ENCODE measurements at places on chromosomes 5 and 9.
A peak's percentile ranks its signal among the peaks of the same experiment; 100 is the strongest.

DNA sequence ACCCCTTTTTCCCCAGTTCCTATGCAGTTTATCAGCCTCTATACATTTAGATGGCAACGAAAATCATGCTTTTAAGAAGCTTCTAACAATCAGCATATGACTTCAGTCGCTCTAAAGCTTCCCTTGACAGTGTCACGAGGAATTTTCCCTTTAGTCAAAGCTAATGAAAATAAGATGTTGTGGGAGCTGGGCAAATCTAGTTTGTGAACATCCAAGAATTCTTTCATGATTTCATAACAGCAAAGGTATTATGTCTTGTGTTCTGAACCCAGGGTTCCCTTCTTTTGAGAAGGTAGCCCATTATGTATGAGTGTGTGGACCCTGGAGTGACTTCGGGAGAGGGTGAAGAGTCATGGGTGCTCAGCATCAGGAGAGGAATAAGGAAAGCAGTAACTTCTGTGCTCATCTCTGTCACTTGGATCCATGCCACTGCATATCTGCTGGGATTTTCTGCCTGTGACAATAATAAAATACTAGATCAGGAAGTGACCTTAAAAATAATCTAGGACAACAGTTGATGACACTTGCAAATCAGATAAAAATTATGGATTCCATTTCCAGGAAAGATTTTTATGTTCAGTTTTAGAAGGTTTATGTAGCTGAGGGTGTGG is 102.4 kb downstream of the PCSK1 start:
- no peak for DNase-seq

DNA sequence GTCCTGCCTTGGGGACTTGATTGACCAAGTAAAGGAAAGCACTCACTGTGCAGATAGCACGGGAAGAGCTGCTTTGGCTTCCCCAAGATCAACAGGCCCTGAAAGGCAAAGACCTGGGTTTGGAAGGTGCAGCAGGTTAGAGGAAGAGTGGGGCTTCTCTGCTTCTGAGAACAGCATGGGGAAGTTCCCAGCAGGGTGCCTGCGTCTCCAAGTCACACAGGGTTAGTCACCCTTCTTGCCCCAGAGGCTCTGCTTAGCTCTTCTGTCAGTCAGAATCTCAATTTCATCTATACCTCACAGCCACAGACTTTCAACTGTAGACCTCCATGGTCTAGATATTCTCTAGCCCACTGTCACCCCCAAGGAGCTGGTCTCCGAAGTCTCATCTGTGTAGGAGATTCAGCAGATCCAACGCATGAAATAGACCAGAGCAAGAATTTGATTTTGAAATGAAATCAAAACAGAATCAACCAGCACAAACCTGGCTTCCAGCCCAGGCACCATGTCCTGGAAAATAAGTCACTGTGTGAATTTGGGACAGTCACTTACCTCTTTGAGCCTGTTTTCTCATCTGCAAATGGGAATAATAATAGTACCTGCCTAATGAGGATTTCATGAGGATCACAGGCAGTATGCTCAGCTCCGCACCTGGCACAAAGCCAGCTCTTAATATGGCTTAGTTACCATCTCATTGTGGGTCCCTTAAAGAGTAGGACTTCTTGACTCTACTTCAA is 64.0 kb downstream of the SFXN1 start:
- no peak for DNase-seq

GRCh38 chr9:92607088-92607487 is 62.8 kb downstream of the IPPK start:
- DNase-seq = peak; percentile 82

DNA sequence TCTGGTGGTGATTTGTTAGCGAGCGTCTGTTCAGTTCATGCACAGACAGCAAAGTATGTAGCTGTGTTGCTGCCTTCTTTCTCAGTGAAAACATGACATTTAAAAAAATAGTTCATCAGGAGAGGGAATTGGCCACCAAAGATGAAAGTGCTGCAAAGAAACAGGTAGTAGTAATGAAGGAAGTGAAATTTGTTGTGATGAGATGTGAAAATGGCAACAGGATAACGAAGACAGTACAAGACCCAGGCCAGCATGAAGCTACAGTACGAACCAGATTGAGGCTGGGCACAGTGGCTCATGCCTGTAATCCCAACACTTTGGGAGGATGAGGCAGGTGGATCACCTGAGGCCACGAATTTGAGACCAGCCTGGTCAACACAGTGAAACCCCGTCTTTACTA is 136.0 kb downstream of the SMARCA2 start:
- no peak for DNase-seq

DNA sequence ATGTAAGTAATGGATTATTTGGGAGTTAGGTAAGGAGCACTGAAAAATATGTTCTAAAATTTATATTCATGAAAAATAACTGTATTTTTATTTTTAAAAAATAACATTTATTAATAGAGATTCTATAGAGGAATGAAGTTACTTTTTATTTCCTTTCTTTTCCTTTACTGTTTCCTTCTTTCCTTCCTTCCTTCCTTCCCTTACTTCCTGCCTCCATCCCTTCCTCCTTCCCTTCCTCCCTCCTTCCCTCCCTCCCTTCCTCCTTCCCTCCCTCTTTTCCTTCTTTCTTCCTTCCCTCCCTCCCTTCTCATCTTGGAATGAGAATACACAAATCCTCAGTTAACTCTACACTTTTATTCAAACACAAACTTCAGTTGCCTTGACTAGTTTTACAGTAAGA is 560.1 kb downstream of the RAB3C start:
- no peak for DNase-seq

- DNase-seq = no peak
Measured at GRCh38 chr9:104890433-104890770, 37.6 kb downstream of the ABCA1 start.

- DNase-seq = no peak
Measured at GRCh38 chr5:5165541-5166002, 25.4 kb downstream of the ADAMTS16 start.

DNA sequence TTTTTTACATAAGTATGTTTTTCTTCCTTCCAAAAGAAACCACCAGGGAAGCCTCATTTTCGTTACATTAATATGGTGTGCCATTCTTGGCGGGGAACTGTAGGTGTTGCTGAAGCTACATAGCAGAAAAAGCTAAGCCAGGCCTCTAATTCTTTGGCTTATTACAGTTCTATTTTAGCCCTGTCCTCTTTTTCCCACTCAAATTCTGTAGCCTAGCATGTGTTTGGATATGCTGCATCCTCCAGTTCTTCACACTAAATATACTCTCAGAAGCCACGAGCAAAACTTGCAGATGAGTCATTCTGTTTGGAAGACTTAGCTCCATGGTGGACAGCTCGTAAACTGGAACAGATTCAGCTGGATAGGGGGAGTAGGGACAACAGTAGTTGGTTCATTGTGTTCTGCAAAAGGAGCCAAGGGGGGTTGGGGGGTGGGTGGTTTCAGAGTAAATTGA is 369.4 kb downstream of the TMEM161B start:
- no peak for DNase-seq

- no peak for DNase-seq
Measured at GRCh38 chr5:115413651-115414050, 117.2 kb upstream of the CCDC112 start.

DNA sequence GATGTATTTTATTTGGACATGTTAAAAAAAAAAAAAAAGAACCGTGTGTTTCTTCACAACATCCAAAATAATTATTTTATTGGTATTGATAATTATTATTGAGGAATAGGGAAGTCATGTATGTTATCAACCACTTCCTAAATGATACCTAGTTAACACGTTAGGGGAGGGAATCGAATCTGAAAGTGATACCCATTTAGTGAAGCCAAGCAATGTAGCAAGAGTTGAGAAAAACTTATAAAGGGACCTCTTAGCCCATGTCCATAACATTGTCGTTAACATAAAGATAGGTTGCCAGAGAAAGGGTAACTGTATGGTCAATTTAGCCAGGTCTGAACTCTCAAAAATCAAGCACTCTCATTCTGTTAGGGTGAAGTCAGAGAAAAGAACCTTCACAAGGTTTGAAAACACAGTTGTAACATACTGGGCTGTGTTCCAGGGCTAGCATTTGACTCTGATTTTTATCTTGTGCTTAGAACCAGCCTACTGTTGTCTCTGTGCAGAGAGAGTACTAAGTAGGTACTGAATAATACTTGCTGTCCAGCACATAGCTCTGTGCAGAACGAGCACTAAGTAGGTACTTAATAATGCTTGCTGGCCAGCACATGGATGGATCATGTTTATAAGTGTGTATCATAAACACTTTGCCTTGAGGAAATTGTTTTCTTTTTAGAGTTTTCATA is 60.4 kb downstream of the GHR start:
- peak; percentile 10 for DNase-seq

GRCh38 chr9:92438900-92439526 is 14.7 kb upstream of the OMD start:
- peak; percentile 76 for DNase-seq

DNA sequence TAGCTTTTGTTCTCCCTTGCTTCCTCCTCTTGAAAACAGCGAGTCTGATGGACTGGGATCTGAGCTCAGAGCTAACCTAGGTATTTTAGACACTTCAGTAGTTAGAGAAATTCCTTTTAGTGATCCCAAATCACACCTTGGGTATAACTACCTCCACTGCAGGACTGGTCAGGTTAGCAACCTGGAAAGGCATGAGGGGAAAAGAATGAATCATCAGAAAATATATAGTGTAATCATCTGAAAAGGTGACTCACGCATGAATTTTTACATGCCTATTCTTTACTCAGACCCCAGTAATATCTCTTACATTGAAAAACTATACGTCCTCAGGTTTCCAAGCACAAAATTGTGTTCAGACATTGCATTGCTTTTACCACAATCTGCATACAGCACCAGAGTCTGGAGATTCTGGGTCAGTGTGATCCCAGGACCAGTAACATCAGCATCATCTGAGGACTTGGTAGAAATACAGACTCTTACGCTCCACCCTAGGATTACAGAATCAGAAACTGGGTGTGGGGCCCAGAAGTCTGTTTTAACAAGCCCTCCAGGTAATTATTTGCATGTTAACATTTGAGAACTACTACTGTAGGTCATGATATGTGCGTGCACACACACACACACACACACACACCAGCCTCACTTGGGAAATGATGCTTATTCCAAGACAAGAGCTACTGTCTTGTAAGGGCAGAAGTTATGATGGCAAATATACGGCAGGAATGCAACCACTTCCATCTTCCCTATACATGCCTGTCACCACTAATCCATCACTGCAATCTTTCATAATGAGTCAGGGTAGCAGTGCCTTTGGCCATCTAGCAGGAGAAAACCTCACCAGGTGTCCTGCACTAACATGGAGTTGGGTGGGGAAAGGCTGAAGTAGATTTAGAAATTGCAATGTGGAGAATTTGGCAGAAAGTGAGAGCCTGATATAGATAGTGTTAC is 271.6 kb upstream of the MAP3K1 start:
- no peak for DNase-seq

DNA sequence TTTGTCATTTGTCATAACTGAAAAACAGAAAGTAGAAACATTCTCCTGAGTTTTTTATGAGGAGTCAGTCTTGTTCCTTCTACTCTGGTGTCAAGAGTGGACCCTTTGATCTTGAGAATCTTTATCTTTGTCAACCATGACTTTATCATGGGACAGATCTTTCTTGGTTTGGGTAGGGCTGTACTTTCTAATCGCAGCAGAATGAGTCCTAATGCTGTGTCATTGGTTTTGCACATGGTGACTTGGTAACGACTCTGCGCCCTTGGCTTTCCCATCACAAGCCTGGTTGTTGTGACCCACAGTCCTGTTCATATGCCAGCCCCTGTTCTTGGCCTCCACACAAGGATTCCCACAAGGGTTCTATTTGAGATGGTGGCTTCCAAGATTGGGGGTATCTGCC is 45.6 kb downstream of the AOPEP start:
- no peak for DNase-seq

- no peak for DNase-seq
Measured at GRCh38 chr5:111967463-111967862, 210.5 kb upstream of the NREP start.

GRCh38 chr9:135334953-135335460 is 144.6 kb upstream of the PPP1R26 start:
- DNase-seq = no peak

DNA sequence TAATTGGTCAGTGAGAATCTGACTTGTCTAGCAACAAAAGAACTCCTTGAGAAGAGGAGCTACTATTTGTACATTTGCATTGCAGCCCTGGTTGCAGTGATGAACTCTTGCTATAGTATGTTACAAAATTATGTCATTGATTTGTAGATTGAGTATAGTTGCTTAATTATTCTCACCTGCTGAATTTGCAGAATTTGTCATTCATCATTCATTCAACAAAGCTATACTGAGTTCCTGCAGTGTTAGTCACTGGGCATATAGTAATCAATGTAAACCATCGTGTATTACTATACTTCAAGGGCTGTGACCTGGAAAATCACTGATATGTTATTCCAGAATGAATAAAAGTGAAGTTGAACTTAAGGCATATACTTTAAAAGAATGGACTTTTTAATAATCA is 50.1 kb downstream of the SLC1A3 start:
- DNase-seq = no peak

DNA sequence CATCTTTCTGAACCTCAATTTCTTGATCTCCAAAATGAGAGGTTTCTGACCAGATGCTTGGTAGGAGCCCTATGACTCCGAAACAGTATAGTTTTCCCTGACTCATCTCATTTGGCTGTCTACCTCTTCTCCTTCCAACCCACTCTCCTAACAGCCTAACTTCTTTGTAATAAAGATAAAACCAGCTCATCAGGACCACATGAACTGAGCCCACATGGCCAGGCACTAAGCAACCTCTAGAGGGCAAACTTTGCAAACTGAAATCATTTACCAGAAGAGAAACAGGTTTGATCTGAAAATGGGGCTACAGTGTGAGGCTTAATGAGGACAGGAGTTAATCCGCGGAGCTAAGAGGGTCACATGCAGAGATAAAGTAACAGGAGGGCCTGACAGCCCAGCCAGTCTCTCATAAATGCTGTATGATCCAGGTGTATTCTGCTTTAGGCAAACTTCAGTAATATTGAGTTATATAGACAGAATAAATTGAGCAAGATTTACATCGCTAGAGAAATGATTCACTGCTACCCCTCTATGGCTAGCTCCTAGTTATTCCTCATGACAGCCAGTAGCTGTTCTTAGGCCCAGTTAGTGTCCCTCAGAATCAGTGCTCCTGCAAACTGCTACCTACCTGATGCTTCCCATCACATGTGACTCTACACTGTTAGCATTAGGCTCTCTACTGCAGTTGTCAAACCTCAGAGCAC is 64.6 kb downstream of the ABCA1 start:
- peak; percentile 93 for DNase-seq

DNA sequence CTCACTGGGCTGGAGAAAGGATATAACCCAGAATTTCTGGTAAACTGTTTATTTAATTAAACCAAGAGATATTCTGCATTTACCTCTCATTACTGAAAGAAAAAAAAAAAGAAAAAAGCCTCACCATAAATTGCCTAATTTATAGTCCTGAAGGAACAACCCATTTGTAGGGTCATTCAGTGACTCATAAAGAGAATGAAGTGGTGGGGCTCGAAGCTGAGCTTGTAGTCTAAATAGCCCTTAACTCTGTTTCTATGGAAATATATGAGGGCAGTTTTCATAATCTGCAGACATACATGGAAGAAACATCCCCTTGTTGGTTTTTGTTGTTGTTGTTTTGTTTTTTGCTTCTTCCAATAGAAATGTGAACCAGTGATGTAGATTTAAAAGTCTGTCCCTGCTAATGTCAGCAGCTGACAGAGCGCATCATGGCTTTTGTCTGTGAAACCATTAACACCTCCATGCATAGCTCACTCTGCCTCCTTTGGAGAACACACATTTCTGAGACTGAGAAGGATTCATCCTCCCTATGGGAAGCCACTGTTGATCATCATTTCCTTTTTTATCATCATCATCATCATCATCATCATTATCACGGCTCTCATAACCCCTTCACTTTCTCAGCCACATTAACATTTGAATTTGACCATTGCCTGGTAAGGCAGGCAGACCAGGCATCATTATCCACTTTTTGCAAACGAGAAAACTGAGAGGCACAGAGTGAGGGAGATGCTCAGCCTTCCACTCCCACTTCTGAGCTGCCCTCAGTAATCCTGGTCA is 67.9 kb upstream of the SAP30L start:
- no peak for DNase-seq

Data from fibroblast of the aortic adventitia (primary cell).